NCI-H1417 treated with DMSO at 0.1 percent for 48 hours (cell line): ENCODE measurements at places on chromosomes 5 and 9.

- peak; percentile 85 for DNase-seq
These were observed 376.4 kb downstream of the CTNND2 start for GRCh38 chr5:11527652-11528349.

GRCh38 chr5:104048231-104048630 lies 485.6 kb upstream of the NUDT12 start:
- no peak for DNase-seq

- DNase-seq, result no peak
These were observed 6.9 kb upstream of the TTC33 start for GRCh38 chr5:40762705-40763104.

DNA sequence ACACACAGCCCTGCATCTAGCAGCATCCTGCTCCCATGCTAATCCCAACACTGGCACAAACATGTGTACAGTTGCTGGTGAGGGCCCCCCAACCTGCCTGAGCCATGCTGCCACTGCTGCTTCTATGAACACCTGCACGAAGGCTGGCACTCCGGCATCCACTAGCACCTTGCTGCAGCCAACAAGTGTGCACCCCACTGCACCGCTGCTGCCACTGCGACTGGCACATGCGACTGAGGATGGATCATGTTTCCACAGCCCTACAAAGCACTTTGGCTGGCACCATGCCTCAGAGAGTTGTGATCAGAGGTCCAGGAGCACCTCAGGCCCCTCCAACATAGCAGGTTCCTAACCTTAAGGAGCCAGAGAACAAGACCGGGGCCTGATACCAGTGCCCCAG lies 7.8 kb upstream of the PDCD1LG2 start:
- DNase-seq, result no peak

DNA sequence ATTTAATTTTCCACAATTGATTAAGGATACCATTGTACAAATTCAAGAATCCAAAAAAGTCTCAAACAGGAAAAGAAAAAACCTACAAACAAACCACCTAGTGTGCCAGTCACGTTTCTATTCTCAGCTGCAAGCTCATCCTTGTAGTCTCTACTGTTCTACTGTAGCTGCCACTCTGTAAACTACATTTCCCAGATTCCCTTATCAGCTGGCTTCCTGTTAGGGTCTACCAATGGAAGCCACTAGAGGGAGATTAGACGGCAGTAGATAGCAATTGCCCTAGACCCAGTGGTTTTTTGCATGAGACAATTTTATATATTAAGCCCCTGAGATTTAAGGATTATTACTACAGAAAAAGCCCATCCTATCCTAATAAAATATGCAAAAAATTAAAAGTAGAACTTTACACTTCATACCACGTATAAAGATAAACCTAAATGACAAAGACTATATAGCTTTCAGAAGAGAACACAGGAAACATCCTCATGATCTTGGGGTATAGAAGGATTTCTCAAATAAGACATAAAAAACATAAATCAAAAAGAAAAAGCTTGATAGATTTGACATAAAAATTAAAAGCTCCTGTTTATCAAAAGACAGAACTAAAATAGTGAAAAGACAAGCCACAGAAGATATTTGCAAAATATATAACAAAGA lies 37.4 kb downstream of the P4HA2 start:
- peak; percentile 2 for DNase-seq

- no peak for DNase-seq
These were observed 16.8 kb downstream of the RASGRF2 start for GRCh38 chr5:80976985-80977384.

GRCh38 chr5:135174315-135175096 lies 140.5 kb upstream of the PITX1 start:
- no peak for DNase-seq

DNA sequence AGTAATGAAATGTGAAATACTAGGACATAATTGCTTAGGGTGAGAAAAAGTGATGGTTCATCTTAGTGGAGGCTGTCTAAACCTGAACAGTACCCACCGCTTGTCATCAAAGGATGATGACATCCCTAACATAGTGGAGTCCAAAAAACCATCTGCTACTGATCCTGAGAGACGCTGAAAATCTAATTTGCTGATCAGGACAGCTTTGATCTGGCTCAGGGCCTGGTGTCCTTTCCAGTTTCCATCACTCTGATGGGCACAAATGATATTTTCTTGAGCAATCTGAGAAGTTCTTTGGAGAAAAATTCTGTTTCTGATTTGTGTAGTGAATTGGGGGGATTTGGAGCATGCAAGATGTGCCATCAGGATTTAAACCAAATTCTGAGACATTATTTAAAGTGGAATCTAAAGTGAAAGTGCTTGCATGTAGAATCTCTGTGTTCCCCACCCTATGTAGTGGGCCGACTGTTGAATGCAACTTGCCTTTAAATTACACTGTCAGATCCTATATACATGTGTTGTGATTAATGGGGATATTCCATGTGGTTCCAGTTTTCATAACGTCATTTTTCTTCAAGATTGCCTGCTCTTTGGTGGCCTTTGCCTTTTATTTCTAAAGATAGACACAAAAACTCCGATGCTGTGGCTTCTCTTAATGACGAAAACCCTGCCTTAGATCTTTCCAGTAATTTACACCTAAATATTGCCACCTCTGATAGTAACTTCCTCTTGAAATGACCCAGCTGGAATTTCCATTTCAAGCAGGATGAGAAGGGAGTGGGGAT lies 213.2 kb downstream of the PCSK5 start:
- no peak for DNase-seq

GRCh38 chr5:112201141-112201540 lies 217.9 kb downstream of the EPB41L4A start:
- no peak for DNase-seq

DNA sequence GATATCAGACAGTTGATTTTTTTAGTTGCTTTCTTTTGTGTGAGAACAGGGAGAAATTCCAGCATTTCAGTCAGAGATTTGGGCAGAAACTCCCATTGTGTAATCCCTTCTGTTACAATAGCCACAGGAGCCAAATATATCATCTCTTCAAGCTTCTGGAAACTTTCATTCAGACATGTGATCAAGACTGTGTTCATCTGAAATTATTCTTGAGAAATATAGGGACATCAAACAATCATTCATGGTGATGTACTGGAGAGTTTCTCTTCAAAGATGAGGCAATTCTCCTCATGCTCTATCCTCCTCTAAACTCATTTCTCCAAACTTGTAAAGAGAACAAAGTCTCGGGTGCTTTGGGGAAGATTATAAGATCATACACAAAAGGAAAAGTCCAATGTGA lies 35.2 kb upstream of the CSNK1G3 start:
- no peak for DNase-seq

GRCh38 chr5:90071066-90071465 lies 338.5 kb downstream of the CETN3 start:
- no peak for DNase-seq

GRCh38 chr9:93406371-93406770 lies 45.1 kb upstream of the FAM120A start:
- DNase-seq, result no peak

DNA sequence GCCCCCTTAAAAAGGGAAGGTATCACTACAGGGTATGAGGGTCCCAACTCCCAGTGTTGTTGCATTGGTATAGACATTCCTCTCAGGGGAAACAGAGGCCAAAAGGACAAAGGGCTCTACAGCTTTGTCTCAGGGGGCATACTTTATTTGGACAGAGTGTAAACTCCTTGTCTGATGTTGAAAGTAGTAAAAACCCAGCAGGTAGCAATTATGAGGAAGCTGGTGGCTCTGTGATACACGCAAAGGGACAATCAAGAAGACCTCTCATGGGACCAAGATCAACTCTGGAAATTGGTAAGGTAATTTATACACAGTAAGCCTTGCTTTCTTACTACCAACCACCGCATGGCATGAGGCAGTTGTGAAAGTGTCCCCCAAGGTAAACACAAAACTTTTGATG lies 764.6 kb downstream of the CDH12 start:
- DNase-seq, result no peak

GRCh38 chr9:75438716-75439115 lies 350.4 kb downstream of the OSTF1 start:
- DNase-seq, result no peak

- DNase-seq, result no peak
These were observed 118.6 kb upstream of the CXCL14 start for GRCh38 chr5:135697251-135697958.

DNA sequence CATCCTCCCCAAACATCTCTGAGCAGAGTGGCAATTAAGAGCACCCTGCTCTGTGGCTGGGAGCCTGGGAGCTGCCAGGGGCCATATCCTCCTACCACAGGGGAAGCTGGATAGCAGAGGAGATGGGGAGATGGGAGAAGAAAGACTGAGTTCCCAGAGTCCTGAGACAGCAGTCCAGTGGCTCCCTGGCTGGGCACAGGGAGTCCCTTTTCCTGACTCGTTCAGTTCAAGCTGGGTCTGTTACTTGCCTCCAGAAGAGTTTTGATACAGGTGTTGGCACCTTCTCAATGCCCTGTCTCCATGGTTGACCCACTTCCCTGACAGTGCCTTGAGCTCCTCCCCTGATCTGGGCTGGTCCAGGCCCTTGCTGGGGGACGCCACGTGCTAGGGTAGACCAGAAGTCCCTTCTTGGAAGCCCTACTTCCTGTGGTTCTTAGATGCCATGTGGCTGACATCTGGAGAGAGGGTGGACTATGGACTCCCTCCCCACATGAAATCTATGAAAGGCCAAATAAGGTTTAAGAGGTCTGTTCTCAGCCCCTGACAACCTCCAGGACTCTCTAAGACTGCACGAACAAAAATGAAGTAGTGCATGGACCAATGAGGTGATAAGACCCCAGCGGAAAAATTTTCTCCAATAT lies 166.2 kb downstream of the AUH start:
- DNase-seq, result no peak

- DNase-seq, result no peak
These were observed 121.4 kb downstream of the DPYSL3 start for GRCh38 chr5:147388184-147389108.

DNA sequence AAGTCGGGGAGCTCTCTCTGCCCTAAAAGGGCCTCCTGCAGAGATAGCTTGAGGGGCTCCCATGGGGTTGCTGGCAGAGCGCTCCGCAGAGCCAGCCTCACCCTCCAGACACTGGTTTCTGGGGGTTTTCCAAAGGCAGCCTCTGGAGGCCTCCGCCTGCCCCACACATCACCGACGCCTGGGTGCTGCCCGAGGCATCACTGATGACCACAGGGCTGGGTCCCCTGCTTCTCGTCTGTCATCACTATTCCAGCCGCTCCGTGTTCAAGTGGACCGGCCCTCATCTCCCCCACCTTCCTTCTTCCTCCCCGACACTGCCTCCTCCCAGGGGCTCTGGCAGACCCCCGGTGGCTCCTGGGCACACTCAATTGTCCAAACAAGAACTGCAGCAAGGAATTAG lies 64.1 kb upstream of the IRX4 start:
- DNase-seq, result no peak

DNA sequence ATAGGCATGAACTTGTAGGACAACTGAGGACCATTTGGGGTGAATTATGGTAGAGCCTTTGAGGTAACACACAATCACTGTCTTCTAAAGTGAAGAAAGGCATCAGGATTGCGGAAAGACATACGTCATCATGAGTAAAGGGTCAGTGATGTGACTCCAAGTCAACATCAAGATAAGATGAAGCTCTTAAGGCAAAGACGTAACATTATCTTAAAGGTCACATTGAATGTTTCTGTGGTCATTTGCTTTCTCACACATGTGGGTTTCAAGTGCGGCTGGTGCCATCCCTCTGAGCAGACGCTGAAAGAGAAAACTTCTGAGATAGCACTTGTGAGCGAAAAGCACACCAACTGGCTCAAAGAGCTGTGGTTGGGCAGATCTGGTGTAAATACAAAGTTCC lies 63.3 kb upstream of the GRAMD2B start:
- DNase-seq, result no peak

DNA sequence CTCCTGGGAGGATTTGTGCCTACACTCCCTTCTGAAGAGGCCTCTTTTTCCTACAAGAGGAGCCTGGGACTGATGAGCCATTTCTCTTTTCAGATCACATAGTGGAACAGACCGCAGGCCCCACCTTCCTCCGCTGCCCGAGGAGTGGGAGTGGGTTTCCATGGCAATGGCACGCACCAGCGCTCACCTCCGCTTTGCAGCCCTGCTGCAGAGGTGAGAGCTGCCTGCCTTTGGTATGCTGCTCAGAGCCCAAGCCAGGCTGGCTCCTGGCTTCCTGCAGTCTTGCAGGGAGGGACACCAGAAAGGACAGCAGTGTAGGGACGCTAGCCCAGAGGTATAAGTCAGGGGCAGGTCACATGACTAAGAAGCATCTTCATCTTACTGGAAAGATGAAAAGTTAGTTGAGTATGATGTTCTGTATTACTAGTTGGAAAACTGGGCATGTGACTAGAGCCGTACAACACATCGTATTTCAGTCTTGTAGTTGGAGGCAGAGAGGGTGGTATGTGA lies 12.4 kb downstream of the PTTG1 start:
- no peak for DNase-seq

DNA sequence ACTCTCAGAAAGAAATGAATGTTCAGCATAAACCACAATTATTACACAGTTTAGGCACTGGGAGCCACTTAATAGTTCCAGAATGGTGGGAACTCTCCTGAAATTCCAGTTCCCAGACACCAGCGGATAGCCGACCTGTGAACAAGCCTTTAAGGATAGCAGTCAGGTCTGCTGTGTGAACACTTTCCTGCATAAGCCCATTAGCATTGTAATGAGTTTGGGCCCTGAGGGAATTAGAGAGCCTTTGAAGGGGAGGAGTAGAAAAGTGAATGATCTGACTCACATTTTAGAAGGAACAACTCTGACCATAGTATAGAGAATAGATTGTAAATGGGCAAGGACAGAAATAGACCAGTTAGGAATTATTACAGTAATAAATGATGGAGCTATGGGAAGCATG lies 189.1 kb downstream of the ADGRV1 start:
- no peak for DNase-seq
